Activated naive CD4-positive, alpha-beta T cell (primary cell): ENCODE measurements at places on chromosomes 13 and 19.

DNA sequence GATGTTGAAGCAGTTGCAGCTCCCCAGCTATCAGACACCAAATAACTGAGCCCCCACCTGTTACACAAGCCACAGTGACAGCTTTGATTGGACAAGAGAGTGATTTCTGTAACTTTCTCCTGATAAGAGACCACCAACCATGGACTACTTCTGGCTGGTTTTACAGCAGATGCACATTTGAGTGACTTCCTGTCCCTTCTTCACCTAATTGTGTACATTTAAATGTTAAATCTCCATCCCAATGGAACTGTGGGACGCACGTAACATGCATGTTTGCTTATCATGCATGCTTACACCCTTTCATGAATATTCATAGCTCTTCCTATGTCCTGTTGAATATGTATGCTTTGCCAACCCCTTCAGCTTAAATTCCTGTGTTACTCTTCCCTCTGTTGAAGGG is 6.0 kb upstream of the TNFSF11 start:
- no peak for DNase-seq

- DNase-seq: no peak
These were observed 17.3 kb downstream of the UPF1 start for GRCh38 chr19:18848878-18849661.

DNA sequence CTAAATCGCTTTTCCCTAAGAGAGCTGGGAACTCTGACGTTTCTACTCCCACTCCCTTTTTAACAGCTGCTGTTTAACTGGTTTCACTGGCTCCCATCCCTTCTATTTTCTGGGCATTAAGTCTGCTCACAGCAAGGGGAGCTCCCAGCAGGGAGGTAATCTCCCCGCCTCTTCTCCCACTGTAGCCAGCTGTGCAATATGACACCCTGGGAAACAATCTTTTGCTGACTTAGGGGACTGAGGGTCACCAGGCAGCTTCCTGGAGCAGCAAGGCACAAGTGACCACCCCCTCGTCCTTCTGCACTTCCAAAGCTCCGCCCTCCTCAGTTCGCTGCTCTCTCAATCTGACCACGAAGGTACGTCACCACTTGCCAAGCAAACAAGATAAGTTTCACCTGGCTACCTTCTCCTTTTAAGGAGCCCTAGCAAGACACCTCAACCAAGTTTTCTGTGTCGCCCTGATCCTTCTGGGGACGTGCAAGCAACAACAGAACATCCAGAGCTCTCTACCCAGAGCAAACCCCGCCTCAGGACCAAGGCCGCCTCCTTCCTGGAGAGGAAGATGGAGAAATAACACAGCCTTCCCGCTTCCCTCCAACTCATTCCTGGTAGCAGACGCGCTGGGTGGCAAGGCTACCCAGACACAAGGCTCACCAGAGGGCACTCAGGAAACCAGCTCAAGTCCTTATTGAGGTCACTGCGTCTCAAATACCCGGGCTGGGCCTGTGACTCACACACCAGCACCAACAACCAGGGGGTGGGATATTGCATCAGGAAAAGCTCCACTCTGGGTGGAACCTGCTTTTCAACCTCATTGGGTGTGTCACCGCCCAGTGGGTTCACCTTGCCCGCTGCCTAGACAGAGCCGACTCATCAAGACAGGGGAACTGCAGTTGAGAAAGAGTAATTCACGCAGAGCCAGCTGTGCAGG is 92.4 kb downstream of the STK24 start:
- DNase-seq: no peak

DNA sequence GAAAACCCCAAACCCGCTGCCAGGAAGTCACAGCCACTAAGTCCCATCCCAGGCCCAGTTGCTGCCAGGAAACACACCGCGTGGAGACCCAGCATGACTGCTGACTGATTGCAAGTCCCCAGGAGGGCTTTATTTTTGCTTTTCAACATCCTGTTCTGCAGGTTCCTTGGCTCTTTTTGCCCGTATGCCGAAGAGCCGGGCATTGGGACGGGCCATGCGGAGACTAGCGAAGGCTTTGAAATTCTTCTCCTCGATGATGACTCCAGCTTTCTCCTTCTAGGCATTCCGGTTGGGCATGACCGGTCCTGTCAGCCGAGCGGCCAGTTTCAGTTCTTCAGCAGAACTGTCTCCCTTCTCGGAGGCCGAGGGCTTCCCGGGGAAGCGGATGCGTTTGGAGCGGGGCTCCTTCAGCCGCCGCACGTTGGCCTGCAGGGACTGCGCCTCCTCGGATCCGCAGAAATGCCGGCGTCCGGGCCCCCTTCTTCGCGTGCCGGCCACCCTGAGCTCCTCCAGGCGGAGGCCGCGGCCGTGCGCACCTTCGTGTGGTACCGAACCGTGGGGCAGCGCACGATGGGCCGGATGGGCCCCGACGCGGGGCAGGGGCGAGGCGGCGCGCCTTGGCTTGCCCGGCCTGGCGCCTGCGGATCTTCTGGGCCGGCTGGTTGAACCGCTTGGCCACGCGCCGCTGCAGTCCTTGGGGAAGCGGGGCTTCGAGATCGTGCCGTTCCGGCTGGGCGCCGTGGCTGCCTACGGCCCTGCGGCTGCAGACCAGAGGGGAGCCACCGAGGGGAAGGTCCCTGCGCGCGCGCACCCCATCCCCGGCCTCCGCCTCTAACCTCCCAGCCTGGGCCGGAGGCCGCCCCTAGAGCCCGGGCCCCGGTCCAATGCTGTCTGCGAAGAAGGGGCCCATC is 15.2 kb downstream of the ZSCAN5C start:
- no peak for DNase-seq

- DNase-seq: no peak
These were observed 765.6 kb downstream of the DIAPH3 start for GRCh38 chr13:59398127-59398526.
